NCI-H2107 (cell line): ENCODE measurements at places on chromosomes 1 and 21.
A peak's percentile ranks its signal among the peaks of the same experiment; 100 is the strongest.

GRCh38 chr1:176829261-176829660, 335.3 kb downstream of the ASTN1 start:
- no peak for DNase-seq

- no peak for DNase-seq
These were observed 15.9 kb downstream of the MCM3AP start for GRCh38 chr21:46269466-46269865.

DNA sequence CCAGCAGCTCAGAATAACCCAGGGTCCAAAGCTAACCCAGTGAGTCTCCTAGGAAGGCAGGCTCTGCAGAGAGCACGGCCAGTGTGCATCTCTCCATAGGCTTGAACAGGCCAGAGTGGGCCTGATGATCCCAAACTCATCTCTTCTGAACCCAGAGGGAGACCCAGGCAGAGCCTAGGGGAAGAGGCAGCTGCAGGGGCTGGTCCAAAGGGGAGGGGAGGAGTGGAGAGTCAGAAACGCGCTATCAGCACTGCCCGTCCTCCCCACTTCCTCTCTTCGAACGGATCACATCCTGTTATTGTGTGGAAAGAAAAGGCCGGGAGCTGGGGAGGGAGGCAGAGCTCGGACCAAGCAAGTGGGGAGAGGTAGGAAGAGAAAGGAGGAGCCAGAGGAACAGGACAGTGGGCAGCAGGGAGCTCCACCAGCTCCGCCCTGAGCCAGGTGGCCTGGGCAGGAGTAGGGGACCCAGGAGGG, 20.2 kb downstream of the TAL1 start:
- no peak for DNase-seq

- DNase-seq, result no peak
These were observed 36.7 kb upstream of the HAO2 start for GRCh38 chr1:119331915-119332314.

DNA sequence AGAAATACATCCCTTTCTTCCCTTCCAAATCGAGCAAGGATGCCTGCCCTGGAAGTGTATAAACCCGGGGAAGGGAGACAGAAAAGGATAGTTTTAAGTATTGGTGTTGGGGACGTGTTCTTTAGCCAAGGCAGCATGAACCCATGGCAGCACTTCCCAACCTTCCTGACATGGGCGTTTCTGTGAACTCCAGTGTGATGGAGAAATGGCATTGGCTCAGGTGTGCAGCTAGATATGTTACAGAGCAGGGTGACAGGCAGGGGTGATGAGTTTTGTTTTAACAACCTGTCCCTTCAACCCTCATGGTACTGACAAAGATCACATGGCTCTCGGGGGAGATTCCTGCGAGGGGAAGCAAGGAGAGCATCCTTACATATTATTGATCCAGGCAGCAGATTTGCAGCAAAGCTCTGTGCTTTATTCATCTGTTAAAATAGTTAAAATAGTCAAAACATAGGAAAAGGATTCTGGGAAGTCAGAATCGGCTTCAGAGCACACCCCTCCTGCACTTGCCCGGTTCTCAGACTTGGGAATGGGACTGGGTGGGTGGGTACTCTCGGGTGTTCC, 4.0 kb downstream of the MX1 start:
- DNase-seq, result no peak

DNA sequence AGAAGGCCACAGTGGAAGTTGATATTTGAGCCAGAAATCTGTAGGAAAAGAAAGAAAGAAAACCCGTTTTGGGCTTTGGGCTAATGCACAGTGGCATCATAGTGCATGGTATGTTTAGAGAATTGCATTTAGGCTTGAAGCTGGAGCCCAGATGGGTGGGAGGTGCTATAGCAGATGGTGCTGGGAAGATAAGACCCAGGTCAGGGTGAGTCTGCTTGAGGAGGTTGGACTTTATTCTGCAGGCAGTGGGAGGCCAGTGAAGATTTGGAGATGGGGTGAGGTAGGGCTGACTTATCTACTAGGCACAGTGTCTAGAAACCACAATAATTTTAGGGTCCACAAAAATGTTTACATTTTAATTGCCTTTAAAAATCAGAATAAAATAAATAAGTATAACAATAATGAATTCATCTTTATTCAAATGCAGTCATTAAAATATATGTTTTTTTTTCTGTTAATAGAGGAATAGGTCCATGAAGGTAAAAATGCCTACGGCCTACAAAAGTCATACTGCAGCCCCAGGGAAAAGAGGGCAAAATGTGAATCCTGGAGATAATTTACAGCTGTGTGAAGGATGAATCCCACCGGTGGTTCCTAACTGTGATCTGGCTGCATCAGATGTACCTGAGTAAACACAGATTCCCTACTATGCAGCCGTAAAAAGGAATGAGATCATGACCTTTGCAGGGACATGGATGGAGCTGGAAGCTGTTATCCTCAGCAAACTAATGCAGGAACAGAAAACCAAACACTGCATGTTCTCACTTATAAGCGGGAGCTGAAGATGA, 8.7 kb downstream of the DNAJC6 start:
- no peak for DNase-seq

DNA sequence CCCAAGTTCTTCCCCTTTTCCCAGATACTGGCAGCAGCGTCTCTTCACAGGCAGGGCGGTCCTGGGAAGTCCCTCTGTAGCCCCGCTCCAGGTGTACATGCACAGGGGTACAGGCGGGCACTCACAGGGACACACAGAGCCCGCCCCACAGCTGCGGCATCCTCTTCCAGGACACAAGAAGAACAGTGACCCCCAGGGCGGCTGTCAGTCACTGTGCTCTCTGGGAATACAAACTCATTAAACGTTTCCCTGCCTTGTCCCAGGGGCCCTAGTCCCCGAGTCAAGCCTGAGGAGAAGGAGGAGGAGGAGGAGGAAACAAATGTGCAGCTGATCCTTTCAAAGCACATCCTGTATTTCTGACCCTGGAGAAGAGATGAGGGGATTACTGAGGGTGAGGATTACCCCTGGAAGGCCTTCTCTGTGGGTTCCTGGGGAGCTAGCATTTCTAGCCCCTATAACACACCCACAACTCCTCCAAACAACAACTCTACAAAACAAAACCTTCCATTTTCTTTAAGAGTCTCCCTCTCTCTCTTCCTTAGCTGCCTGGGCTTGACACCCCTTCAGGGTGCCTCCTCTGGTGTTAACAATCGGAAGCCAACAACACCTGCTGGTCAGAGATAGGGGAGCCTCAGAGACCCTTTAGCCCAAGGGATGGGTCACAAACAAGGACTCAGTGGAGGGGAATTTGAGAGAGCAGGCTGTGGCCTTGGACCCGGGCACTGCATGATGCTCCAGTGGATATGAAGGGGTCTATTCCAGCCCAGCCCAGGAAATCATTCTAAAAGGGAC, 28.4 kb upstream of the DMBX1 start:
- DNase-seq, result no peak

DNA sequence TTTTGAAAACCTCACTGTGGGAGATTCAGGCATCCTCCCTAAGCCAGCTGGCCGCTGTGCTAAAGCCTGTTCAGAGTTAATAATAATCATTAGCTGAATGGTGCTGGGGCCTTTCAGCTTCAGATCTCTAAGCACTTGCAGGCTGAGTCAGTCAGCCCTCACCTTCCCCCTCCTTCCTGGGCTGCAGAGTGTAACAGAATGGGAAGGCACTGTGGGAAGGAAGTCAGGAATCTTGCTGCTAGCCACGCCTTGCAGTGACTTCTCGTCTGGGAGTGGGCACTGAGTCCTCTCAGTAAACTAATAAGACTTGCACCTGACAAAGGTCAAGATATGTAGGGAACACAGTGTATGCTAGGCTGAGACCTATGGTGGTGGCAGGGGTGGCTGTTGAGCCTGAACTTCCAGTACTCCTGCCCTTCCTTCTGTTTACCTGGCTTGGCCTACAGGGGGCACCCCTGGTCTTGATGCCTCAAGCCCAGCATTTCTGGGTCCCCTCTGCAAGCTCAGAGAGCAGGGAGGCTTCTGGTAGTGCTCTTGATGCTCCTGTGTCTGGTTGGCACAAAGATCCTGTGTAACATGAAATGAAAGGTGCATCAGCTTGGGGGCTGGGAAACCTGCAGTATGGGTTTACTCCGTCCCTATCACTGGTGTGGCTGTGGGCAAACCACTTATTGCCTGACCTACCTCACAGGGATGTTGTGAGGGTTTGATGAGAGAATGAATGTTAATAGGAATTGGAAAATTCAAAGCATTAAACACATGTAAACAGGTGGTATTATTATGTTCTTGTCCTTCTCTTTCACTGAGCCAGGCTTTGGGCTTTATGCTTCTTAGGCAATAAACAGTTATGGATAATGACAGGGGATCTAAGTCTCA, 6.0 kb downstream of the CYB561D1 start:
- no peak for DNase-seq

DNA sequence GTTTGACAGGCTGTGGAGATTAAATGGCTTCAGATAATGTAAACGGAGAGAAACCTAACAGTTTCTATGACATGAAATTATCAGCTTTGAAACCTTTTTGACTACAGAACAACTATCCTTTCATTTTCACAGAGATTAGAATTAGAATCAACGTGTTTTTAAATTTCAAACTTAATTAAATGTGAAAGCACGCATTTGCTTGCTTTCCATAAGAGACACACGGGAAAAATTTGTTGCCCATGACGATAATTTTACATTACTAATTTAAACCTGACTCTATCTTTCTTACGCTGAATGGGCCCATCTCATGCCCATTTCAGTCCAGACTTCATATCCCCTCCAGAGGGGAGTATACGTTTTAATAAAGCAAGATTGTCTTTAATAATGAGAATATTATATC, 91.7 kb upstream of the HP1BP3 start:
- DNase-seq, result no peak

GRCh38 chr1:32516402-32516801, 22.8 kb upstream of the ZBTB8A start:
- DNase-seq, result no peak

DNA sequence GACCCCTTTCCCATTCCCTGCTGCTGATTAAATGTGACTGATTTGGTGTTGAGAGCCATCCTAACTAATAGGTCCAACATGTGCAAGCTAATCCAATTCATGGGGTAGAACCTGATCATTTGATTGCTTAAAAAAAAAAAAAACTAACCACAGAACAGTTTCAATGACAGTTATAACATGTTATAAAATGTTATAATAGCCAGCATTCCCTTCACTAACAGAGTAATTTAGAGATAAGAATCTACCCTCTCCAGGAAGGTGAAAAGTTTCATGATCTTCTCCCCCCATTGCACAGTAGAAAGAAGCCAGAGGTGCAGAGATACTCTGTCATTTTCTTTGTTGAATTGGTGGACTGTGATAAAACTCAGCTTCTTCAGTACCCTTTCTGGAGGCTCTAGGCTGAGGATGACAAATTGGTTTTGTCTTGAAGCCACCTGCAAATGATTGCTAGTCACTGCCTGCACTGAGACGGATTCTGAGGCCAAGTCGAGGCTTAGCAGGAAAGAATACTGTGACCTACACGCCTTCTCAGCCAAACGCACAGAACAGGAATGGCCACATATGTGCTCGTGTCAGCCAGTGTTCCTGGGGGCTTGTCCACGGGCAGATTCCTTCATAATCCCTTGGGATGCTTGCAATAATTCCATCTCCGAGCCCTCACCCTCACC, 215.7 kb upstream of the IRF2BP2 start:
- DNase-seq, result no peak

GRCh38 chr1:119124764-119125163, 15.7 kb downstream of the WARS2 start:
- DNase-seq, result no peak

GRCh38 chr21:32930673-32931072, 95.1 kb upstream of the OLIG2 start:
- DNase-seq, result no peak

GRCh38 chr1:182087719-182088350, 26.3 kb upstream of the ZNF648 start:
- no peak for DNase-seq

- no peak for DNase-seq
These were observed 223.1 kb downstream of the KIF26B start for GRCh38 chr1:245377854-245378253.

GRCh38 chr1:205304695-205305070, 16.9 kb downstream of the NUAK2 start:
- no peak for DNase-seq

DNA sequence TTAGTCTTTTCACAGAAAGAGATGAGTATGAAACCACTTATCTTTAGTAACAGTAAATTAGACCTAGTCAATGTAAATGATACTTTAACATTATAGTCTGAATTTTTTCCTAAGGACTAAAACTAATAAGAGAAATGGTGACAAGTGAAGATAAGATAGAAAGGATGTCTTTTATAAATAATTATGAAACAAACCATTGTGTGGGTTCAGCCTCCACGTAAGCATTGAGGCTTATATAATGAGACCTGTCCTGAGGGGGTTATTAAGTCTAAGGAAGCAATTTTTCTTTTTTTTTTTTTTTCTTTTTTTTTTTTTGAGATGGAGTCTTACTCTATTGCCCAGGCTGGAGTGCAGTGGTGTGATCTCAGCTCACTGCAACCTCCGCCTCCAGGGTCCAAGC, 55.8 kb downstream of the UROD start:
- DNase-seq, result no peak

GRCh38 chr1:56676571-56677035, 31.5 kb downstream of the PRKAA2 start:
- DNase-seq, result no peak

GRCh38 chr1:48848035-48848434, 71.3 kb upstream of the BEND5 start:
- DNase-seq, result no peak

GRCh38 chr21:41349126-41349525, 12.7 kb upstream of the MX2 start:
- DNase-seq, result no peak

DNA sequence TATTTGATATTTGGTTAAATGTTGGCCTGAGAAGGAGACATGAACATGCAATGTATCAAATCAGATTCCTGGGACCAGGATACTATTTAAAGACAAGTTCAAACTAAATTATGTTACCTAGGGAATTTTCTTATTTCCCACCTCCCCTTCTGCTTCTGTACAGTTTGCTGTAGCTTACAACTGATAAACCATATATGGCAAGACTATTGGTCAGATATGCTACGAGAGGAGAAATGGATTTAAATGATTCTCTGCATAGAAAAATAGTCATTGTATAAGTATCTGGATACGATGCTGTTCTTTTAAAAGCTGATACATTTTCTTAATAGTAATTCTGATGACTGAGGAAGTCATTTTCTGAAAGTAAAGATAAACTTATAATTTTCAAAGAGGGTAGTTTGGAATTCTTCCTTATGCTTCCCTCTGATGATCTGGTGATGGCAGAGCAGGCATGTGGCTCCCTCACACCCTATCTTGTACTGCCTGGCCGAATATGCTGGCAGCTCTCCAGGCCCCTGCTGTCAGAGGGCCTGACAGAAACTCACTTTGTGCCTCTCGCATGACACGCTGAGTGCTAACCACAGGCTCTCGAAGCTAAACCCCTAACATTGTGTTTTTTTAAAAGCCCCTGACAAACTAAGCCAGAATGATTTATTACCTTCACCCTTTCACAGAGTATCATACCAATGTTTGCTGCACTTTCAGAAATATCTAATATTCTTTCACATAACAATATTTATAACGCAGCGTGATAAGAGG, 19.4 kb downstream of the RRP15 start:
- DNase-seq, result peak; percentile 92

DNA sequence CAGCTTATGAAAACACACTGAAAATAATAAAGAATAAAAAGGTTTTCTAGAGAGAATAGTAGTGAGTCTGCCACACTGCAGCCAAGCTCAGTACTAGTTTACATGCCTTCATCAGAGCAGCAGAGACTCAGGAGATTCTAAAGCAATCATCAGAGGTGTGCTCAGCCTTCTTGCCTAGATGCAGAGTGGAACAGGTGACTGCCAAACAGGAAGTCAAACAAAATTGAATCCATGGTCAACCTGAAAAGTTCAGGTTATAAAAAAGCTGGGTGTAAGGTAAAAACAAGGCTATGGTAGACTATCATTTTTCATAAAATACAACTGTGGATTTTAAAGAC, 165.3 kb upstream of the C1orf105 start:
- DNase-seq, result no peak
